NCI-H1436 treated with DMSO at 0.1 percent for 48 hours (cell line): ENCODE measurements at places on chromosomes 7 and 10.

GRCh38 chr10:86671985-86672710 is 3.8 kb downstream of the LDB3 start:
- DNase-seq: no peak

DNA sequence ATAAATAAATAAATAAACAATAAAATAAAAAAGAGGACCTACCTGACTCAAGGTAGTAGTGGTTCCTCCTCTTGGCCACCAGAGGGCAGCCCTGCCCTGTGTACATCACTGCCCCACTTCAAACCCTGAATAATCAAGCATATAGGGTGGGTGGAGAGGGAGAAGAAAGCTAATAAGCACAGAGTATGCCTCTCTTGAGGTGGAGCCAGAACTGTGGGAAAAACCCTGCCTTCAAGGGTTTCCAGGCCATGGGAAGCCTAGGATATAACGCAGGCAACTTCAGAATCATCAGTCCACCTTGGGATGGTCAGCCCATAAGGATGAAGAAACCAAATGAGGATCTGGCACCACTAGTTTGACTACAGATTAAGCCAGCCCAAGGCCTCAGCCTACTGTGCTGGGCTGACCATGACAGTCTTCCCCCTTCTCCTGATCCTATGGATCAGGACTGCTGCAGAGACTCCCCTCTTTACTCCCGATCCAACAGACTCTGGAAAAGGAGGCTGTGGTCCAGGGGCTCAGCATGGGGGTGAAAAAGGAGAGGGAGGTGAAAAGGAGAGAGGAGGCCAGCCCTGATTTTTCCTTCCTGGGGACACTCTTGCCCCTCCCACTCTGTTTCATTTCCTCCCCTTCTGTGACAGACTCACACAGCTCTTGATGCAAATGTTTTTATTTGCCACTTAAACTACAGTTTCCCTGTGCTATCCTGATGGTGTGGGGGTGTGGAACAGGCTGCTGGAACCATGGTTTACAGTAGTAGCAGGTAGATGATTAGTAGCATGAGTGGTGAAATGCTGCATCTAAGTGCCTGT is 10.1 kb downstream of the AVPI1 start:
- no peak for DNase-seq

DNA sequence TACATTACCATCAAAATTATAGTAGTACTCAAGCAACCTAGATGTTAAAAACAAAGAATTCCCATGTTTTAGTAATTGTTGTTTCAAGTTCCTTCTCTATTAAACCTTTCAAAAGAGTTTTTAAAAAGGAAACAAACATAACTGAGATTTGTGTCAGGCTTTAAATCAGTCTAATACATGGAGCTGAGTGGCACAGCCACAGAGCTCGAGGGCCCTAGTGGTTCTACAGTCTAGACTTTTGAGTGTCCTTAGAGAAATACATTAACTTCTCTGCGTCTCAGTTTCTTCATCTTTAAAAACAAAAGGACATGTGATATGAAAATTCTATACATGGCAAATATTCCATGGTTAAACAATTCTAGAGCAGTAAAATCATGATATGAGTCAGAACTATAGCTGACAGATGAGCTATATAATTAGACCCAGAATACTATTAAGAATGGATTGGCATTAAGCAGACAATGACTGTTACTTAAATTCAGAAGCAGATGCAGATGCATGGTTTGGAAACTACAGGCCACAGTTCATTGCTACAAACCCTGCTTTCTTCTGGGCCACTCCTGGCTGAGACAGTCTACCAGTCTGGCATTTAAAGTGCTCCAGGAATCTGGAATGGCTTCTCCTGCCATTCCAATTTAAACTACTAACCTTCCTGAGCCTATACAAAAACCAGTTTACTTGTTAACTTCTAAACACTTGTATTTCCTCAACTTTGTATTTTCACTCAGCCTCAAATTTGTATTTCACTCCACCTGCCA is 77.4 kb downstream of the EPC1 start:
- no peak for DNase-seq

- DNase-seq: no peak
These were observed 52.2 kb downstream of the ATAD1 start for GRCh38 chr10:87765666-87766376.

DNA sequence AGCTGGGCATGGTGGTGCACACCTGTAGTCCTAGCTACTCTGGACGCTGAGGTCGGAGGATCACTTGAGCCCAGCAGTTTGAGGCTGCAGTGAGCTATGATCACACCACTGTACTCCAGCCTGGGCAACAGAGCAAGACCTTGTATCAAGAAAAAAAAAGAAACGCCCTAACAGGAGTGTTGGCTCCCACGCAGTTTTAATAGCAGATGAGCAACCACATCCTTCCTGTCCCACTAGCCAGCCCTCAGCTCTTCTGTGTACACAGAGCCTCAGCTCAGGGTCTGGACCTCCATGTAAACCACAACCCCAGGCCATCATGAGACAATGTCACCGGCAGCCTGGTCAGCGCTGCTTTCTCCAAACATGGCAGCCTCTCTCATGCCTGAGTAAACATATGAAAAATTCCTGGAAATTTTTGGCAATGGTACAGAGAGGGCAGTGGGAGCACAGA is 108.2 kb downstream of the PIP4K2A start:
- DNase-seq: no peak

- no peak for DNase-seq
These were observed at the start of gene BICC1 for GRCh38 chr10:58512491-58513187. BICC1 (plus strand) TSS chr10:58512872; CDS start chr10:58513144, 272 bp downstream.
